NCI-H510A (cell line): ENCODE measurements at places on chromosomes 11 and 22.

DNA sequence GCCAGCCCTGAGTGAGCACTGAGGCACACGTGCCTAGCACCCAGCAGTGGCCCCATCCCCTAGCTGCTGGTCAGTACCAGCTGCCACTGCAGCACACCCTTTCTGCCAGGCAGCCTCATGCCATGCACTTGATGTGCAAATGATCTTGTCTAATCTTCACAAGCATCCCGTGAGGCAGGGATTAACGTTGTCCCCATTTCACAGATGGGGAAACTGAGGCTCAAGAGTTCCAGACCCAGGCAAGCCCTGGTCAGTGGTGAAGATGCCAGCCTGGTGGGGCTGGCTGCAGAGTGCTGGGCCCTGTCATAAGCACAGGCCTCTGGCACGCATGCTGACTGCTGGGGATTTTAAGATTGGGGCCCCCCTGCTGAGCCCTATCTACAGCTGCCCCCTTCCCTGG lies 8.4 kb upstream of the CDKN1C start:
- no peak for DNase-seq

GRCh38 chr11:6682936-6683861 lies at the start of gene MRPL17:
MRPL17 (minus strand) TSS chr11:6683340; CDS start chr11:6683296, 44 bp downstream.
- peak; percentile 89 for DNase-seq

DNA sequence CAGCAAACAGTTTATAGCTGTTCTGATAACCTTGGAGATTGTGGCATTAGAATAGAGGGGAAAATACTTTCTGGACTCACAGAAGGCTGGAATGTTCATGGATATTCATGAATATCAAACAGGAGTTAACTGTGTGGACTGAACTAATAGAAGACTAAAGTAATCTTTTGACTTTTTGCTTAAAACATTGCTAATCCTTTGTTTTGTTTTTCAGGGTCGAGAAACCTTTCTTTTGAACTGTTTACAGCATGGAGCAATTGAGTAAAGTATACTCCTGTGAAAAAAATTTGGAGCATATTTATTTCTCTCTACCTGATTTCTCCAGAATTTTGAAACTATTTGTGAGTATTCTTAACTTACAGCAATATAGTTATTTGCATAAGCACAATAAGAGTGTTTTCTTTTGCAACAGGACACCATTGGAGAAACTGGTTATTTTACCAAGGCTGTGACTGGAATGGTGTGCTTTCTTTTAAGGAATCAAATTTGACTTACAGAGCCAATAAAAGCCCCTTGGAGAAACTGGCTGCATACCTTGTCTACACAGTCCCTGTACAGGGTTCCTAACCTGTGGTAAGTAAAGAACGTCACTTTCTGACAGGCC lies 821.6 kb downstream of the TBC1D22A start:
- no peak for DNase-seq

GRCh38 chr22:20566420-20567260 lies 59.2 kb downstream of the MED15 start:
- no peak for DNase-seq

DNA sequence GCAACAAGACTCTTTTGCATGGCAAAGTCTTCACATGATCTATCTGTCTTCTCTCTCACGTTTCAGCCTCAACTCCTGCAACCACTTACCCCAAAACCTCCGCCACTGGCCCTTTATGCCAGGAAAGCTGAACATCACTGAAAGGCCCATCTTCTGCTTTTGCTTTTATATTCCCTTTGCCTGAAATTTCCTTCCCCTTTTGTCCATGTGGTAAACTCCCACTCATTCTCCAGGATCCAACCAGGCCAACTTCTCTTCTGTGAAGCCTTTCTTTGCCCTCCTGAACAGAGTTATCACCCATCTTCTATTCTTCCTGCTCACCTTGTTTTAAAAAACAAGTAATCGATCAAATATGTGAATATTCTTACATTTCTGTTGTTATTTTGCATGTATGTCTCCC lies 117.8 kb downstream of the WNT11 start:
- DNase-seq: no peak

- DNase-seq: no peak
Measured at GRCh38 chr11:72755713-72756285, 3.6 kb upstream of the ARAP1 start.

DNA sequence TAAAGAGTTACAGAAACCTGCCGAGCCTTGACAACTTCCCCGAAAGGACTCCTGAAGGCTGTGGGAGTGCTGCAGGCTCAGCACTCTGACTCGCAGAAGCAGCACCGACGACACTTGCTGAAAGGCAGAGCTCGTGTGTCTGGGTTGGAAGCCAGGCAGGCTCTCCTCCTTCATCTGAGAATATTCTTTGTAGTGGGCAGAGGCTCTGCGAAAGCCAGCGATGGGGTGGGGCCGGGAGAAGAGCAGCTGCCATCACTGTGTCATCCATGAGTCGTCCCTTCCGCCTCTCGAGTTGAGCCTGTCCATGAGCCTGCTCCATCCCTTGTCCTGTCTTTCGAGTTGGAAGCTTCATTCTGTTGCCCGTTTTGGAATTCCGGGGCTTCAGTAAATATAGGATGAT lies 11.9 kb downstream of the GLB1L2 start:
- no peak for DNase-seq

- no peak for DNase-seq
Measured at GRCh38 chr22:33224841-33225240, 166.7 kb upstream of the SYN3 start.
